ENCODE measurements at places on chromosomes 6 and 20.

- no peak for DNase-seq
These were observed 570 bp upstream of the FANCE start for GRCh38 chr6:35451354-35452182.

DNA sequence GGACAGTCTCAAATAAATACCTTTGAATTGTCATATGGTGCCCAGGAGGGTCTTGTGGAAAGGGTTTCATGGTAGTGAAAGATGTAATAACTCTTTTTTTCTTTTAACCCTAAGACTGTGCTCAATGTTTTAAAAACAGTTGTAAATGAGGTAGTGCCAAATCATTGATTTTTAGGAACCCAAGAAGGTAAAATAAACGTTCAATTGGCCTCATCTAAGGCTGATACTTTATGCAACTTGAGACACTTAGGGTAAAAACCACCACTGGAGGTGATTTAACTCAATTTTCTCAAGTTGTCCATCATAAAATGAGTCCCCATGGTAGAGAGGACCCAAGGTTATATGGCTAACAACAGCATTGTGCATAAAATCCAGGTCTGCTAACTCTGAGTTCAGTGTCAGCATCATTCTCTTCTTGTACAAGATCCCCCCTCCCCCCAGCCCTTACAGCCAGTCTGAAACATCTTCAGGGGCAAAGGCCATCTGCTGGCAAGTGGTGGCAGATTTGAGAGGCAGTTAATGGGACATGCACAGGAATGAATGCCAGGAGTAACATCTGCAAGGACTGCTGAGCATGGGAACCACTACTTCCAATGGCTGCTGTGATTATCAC is 244.4 kb downstream of the GMPR start:
- no peak for DNase-seq

GRCh38 chr6:141326426-141326825 is 806.3 kb upstream of the GJE1 start:
- DNase-seq, result no peak

DNA sequence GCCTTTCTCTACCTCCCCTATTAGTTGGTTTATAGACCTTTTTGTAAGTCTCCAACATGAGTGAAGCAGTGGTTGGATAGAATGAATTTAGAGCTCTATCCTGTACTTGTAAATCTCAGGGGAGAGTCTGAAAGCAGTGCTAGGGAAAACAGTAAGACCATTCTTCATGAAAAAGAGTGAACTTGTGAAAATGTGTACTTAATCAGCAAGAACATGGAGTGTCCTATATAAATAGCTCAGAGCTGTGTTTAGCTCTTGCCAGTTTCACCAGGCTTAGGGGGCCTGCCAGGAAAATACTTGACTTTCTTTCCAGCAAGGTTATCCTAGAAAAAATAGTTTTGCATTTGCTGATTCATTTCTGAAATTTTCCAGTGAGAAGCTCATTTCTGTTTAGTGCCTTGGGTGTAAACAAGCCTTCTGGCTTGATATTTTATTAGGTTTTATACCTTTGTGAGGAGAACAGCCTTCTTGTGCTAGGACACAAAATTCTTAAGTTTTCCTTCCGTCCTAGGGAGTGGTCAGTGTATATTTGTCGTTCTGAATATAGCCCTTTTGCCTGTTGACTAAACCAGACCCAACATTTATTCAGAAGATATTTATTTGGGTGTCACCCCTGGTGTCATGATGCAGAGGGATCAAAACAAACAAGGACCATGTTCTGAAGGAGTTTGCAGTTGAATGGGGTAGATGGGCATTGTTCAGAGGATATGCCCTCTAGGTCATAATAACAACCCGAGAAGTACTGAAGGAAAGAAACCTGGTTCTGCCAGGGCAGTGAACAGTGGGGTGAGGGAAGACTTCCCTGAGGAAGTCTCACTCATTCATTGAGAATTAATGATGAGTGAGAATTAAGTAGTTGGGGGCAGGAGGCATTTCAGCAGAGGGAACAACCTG is 7.6 kb downstream of the ARFGEF2 start:
- no peak for DNase-seq

DNA sequence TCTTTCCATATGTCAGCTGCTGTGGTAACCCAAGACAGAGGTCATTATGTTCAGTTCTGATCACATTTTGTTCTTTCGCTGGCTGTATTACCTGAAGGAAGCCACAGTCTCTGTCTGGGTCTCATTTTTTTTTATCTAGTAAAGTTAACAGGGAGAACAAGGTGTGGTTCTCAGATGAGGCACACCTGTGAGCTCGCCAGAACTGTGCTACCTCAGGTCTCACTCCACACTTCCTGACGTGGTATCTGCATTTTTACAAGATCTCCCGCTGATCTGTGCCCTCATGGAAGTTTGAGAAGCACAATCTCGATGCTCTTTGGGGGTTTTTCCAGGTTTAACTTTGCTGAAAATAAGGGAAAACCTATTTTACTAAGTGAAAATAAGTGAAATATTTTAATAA is 169.5 kb upstream of the CENPW start:
- no peak for DNase-seq

GRCh38 chr6:53382421-53382820 is 33.7 kb upstream of the ELOVL5 start:
- DNase-seq, result no peak

- DNase-seq, result no peak
These were observed 815.5 kb downstream of the BCKDHB start for GRCh38 chr6:80921861-80922460.

GRCh38 chr6:12152023-12152970 is 137.9 kb upstream of the EDN1 start:
- no peak for DNase-seq

DNA sequence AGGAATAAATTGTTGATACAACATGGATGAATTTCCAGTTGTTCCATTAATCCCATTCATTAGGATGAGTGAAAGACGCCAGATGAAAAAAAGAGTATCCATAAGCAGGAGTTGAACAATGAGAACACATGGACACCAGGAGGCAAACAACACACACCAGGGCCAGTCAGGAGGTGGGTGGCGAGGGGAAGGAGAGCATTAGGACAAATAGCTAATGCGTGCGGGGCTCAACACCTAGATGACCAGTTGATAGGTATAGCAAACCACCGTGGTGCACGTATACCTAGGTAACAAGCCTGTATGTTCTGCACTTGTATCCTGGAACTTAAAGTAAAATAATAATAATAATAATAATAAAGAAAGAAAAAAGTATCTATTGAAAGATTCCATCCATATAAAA is 11.1 kb downstream of the PCED1A start:
- DNase-seq, result no peak

DNA sequence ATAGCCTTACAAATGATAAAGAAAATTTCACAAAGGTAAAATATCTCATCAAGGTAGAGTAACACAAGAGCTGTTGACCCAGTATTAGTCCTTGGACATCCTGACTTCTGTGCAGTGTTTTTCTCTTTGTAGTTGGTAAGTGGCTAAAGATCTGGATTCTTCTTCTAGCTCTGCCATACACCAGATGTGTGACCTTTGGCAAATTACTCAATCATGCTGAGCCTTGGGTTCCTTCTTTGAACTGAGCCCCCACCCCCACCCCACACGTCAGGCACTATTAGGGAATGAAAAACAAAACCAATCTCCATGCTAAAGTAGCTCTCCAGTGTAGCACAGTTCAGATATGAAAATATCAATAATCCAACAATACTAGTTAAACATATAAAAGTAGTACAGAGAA is 15.1 kb upstream of the TRIM39 start:
- no peak for DNase-seq

DNA sequence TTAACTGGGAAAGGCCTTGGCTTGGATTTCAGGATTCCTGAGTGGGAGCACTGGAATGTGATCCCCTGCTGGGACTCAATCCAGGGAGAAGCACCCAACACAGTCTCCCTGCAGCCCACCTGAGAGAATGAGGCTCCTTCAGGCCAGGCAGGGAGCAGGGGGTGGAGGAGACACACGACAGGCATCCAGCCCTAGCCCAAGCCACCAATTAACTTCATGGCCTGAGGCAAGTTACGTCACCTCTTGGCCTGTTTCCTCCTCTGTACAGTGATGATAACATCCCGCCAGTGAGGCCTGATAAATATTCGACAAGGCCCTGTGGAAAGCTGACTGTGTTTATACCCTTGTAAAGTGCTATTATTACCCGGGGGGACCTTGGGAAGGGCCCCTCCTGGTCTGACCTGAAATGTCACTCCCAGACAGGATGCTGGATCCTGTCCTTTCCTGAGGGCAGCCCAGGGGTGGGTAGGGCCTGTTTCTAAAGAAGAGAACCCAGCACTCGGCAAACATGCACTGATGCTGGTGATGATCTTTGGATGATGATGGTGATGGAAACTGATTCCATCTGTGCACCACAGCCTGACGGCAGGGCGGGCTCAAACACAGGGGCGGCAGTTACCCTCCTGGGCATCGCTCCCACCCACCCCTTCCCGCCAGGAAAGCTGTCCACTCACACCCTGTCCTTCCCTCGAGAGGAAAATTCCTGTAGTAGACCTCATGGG is 12.4 kb downstream of the FRS3 start:
- no peak for DNase-seq

GRCh38 chr6:19159089-19159488 is 678.1 kb upstream of the ID4 start:
- no peak for DNase-seq

GRCh38 chr6:5979650-5980420 is 26.9 kb downstream of the NRN1 start:
- no peak for DNase-seq

- DNase-seq, result no peak
These were observed 37.6 kb downstream of the RRBP1 start for GRCh38 chr20:17644451-17644850.

DNA sequence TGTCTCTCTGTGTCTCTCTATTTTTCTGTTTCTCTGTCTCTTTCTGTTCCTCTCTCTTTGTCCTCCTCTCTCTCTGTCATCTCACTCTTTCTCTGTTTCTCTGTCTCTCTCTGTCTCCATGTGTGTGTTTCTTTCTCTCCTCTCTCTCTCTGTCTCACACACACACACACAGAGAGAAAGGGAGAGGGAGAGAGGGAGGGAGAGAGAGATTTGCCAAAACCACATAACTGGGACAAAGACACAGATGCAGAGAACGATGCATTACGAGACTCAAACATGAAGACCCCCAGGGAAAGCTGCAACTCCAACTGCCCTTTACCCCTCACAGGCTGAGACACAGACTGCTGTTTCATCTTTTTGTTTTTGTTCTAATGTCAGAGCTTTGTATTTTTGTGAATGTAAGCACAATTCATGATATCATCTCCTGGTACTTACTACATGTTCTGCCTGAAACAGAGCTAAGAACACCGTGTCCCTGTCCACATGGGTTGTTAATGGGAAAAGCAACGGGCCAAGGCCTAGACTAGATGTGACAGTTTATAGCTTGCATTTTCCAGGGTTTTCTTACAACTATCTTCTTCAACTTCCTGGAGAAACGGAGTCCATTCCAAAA is 177.1 kb upstream of the ARID1B start:
- DNase-seq, result no peak

GRCh38 chr6:140731741-140732140 is 1357.3 kb upstream of the CITED2 start:
- no peak for DNase-seq

DNA sequence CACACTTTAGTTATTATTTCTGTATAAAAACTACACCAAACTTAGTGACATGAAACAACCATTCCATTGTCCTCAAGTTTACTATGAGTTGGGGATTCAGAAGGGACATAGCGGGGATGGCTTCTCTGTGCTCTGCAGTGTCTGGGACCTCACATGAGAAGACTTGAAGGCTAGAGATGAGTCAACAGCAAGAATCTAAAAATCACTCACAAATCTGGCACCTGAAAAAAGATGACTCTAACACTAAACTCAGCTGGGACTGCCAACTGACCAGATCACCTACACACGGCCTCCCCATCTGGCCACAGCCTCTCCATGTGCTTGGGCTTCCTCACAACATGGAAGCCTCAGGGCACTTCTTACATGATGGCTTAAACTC is 63.0 kb upstream of the EYA2 start:
- DNase-seq, result no peak

DNA sequence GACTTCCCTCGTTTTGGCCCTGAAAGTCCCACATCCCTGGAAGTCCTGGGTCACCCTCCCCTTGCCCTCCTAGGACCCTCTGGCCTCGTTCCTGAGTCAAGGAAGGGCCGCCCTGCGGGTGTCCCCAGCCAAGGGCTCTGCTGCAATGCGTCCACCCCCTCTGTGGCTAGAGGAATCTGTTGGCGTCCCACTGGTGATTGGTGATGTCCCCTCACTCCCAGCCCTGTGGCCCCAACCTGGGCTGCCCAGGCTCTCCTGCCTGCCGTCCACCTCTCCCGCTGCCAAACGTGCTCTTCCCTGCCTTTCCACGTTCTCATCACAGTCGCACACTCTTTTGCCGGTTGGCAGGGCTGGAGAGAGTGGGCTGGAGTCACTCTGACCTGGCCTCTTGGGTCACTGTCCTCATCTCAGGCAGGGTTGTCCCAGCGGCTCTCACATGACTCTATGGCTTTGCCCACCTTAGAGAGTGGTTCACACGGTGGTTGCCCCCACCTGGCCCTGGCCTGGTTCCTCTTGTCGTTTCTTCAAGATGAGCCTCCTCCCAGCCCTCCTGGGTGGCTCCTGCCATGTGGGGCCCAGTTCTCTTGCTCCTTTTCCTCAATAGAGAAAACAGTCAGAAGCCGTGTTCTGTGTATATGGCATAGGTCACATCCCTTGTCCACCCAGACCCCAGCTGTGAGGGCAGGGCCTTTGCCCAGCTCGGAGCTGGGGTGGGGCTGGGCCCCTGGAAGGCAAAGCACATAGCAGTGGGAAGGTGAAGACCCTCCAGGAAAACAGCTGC is 100.9 kb downstream of the TMEM242 start:
- DNase-seq, result no peak

GRCh38 chr6:101824551-101825345 is 431.2 kb downstream of the GRIK2 start:
- no peak for DNase-seq

- no peak for DNase-seq
These were observed 51.1 kb downstream of the RALGAPB start for GRCh38 chr20:38523697-38524096.
